CD4-positive, alpha-beta T cell (primary cell): ENCODE measurements at places on chromosomes 3 and 15.

DNA sequence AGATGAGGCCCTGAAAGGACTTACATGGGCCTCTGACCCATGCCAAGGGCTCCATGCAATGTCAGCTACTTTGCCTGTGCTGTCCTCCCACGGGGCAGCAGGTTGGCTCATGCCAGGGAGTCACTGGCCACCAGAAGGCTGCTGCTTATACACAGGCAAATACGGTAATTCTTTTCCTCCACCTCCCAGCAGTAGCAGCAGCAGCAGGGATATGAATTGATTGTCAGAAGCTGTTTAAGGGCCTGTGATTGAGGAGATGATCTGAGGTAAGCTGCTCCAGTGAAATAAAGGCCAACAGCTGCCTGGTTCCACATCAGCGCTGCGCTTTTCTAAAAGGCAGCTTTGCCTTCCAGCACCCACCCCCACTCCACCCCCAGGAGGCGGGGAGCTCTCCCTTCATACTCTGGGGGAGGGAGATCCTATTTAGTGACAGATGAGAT is 250.5 kb downstream of the SHQ1 start:
- DNase-seq = no peak

- DNase-seq = no peak
These were observed 157.3 kb downstream of the PLCH1 start for GRCh38 chr3:155587581-155587980.

GRCh38 chr3:36373084-36373483 is 7.2 kb upstream of the STAC start:
- no peak for DNase-seq

DNA sequence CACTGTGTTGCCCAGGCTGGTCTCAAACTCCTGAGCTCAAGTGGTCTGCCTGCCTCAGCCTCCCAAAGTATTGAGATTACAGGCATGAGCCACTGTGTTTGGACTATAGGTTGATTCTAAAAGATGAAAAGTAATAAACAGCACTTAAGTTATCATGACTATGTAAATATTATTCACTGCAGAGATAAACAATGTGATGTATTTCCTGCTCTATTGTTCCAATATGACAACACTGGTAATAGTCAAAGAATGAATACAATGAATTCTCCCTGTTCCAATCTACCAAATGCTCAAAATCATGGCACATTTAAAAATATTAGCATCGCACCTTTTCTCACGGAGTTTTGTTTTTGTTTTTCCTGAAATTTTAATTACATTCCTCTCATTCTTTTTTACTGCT is 36.8 kb upstream of the TBL1XR1 start:
- no peak for DNase-seq

GRCh38 chr3:188049606-188050530 is 104.1 kb upstream of the LPP start:
- DNase-seq = peak; percentile 58

- no peak for DNase-seq
These were observed 34.4 kb upstream of the MEIS2 start for GRCh38 chr15:37134699-37135131.

- no peak for DNase-seq
These were observed 30.6 kb downstream of the CTSH start for GRCh38 chr15:78914027-78914764.

DNA sequence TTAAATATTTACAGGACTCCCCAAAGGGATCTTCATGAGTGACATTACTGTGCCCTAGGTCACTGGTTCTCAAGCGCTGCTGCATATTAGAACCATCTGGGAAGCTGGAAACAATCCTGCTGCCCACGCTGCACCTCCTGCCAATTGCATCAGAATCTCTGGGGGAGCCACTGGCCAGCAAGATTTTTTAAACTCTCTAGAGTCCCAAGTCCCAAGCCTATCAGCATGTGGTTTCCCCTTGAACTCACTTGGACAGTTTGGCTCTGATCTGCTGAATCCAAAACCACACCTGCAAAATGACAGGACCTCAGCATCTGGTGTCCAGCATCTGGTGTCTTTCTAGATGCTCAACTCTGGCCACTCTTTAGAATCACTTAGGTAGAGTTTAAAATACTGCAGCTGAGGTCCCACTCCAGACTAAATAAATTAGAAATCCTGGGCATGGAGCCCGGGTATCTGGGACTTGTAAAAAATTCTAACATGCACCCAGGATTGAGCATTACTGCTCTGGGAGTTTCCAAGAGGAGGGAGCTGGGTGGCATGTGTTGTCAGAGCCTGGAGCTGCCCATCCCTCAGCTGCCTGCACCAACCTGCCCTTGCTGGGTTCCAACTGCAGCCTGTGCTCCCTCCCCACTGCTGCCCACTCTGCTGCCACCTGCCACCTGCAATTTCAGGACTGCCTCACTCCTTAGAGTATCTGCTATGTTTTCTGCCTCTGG is 311.3 kb downstream of the SLC9A9 start:
- DNase-seq = no peak

DNA sequence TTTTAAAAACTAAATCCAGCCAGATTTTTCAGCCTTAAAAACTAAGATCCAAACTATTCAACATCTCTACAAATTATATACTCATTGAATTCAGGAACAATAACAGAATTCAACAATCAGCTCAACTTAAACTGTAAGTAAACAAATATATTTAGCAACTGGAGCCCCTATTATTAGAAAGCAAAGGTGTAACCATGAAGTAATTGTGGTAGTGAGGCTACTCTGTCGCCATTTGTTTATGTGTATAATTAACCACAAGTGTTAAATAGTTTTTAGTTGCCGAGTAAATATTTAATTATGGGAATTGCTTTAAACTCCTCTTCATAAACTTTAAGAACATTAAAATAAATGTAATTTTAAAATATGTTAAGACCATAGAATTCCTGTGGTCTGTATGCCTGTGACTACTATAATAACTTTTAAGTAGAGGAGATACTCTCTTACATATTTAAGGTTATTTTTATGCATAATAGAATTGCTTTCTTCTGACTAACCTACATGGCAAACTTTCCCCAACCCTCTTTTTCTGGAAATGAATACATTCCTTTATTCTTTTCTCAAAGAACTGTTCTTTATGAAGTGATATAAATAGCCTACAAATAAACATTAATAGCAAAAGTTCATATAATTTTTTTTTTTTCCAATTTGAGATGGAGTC is 51.2 kb downstream of the MFN1 start:
- DNase-seq = no peak

DNA sequence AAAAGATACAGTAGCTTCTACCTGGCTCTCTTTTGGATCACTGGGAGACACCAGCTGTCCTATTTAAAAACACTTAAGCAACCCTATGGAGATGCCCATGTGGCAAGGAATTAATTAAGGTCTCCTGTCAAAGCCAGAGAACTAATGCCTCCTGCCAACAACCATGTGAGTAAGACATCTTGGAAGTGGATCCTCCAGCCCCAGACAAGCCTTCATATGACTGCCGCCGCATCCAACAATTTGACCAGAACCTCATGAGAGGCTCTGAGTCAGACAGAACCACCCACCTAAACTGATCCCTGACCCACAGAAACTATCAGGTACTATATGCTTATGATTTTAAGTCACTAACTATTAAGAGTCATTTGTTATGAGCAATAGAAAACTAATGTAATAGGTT is 22.3 kb downstream of the IFT80 start:
- DNase-seq = no peak

DNA sequence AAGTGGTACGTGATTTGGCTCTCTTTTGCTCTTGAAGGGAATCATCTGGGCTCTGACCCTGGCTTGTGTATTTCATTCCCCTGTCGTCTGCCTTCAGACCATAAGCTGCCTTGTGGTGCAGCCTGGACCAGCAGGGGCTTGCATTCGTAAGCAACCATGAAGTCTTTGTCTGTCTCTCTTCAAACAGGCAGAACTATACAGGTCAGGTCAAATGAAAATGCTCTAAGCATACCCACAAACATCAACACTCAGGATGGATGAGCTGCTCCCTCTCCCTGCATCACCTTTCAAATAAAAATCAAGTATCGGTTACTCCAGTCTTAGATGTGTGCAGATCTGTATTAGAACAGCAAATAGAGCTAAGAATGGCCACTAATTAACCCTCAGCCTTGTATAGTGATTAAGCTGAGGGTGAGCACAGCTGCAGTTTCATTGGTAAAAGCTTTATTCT is 268.6 kb upstream of the UBE2E1 start:
- DNase-seq = no peak

- DNase-seq = no peak
These were observed 3.7 kb downstream of the CHRNA3 start for GRCh38 chr15:78617076-78617475.

- DNase-seq = no peak
These were observed 329.1 kb upstream of the SOX2 start for GRCh38 chr3:181382656-181383055.

DNA sequence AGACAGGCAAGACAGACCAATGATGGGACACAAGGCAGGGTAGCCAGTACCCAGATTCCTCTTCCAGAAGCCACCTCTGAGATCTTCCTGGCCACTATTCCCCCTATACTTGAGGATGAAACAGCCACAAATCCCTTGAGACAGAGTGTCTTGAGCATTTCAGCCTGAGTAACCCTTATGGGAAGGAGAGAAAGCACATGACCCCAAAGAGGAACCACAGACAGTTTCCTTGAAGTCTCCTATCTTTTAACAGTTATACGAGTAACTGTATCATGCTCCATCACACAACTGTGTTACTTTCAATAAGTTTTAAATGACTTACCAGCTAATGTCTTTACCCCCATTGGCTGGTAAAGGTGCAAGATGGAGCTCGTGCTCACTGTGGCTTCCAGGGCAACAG is 9.3 kb downstream of the VIPR1 start:
- no peak for DNase-seq

- no peak for DNase-seq
These were observed 18.4 kb downstream of the ACKR2 start for GRCh38 chr3:42827654-42828053.

- no peak for DNase-seq
These were observed 370.6 kb upstream of the PROK2 start for GRCh38 chr3:72155391-72156064.

DNA sequence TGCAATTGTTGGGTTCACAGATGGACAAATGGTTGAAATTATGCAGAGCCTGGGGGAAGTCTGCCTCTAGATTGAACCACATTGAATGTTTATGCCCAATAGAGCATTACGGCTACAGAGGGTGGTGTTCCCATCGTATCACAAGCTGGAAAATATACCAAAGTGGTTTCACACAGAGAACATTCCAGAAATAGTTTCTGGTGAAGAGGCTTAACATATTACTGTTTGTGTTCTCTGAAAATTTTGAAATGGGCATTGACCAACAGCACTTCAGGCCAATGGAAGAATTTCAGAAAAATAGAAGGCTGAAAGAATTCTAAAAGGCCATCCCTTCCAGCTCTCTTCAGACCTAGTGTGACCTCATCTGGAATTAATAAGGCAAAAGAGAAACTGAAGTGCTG is 203.9 kb downstream of the NEK10 start:
- DNase-seq = no peak

DNA sequence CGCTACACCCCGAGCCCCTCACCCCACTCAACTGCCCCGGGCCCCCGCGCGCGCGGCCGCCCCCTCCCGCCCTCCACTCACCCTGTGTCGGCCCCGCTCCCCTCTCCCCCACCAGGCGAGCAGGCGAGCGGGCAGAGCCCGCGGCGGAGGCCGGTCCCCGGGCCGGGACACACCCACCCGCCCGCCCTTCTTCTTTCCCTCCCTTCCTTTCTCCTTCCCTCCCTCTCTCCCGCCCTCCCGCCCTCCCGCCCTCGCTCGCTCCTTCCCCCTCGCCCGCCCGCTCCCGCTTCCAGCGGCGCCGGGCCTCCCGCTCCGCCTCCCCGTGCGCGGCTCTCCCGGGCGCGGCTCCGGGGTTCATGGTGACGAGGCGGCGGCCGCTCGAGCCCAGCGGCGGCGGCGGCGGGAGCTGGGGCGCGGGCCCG is at the start of gene CTDSPL:
TSS of gene CTDSPL (plus strand) at position 261 of the 422 bp plus-strand sequence. CDS start 320 bp downstream, outside the sequence.
- DNase-seq = no peak

- DNase-seq = no peak
These were observed 178.9 kb downstream of the KCNMB2 start for GRCh38 chr3:178714925-178715832.

GRCh38 chr3:140189976-140190375 is 255.0 kb downstream of the CLSTN2 start:
- DNase-seq = no peak

- DNase-seq = no peak
These were observed 65.6 kb upstream of the PRR23C start for GRCh38 chr3:139110072-139110830.

DNA sequence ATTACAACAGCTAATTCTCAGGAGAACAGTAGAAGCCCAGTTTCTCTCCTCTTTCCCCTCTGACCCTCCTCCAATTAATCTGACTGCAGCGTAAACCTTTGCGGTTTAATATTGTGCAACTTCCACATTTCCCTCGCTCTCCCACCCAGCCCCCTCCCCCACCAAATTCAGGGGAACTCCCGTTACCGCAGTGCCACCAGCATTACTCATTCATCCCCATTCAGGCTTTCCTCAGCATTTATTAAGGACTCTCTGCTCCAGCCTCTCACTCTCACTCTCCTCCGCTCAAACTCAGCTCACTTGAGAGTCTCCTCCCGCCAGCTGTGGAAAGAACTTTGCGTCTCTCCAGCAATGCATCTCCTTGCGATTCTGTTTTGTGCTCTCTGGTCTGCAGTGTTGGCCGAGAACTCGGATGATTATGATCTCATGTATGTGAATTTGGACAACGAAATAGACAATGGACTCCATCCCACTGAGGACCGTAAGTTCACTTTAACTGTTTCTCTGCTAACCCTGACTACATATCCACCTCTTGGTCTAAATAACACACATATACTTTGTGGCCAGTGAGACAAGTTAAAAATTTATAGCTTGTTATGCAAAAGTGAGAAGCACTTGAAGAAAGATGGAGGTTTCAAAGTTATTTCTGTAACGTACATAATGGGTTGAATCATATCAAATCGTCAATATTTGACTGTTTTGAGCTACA is at the start of gene PTX3:
TSS of gene PTX3 (plus strand) at position 268 of the 709 bp plus-strand sequence. CDS start at position 352, 84 bp downstream.
- no peak for DNase-seq

GRCh38 chr3:12165909-12166308 is 7.2 kb upstream of the TIMP4 start:
- DNase-seq = no peak

DNA sequence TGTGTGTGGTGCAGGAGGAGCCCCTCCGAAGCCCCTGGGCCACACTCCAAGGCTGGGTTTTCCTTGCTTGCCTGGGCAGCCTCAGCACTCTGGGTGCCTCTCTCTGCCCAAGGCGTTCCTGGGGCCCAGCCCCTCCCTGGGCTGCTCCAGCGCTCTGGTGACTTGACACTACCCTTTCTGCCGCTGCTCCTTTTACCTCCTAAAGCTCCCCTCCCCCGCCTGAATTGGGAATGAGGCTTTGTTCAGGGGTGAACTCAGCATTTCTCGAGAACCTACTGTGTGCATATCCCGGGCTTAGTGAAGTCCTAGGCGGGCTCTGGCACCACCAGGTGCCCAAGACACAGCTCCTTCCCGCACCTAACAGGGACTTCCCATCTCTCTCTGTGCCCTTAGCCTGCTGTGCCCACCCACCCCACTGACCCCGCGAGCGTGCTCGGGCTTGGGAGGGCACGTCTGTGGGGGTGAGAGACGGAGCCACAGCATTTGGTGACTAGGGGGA is 1.2 kb upstream of the BAHD1 start:
- no peak for DNase-seq

GRCh38 chr15:71280206-71280605 is 164.9 kb downstream of the THSD4 start:
- DNase-seq = no peak

GRCh38 chr3:187880441-187880840 is 135.2 kb upstream of the BCL6 start:
- no peak for DNase-seq
